ENCODE measurements at places on chromosomes 6 and 20. TPM values are rescaled to one million over a fixed set of nuclear protein-coding genes. Genes with fewer than 3 reads are reported as not detected.

DNA sequence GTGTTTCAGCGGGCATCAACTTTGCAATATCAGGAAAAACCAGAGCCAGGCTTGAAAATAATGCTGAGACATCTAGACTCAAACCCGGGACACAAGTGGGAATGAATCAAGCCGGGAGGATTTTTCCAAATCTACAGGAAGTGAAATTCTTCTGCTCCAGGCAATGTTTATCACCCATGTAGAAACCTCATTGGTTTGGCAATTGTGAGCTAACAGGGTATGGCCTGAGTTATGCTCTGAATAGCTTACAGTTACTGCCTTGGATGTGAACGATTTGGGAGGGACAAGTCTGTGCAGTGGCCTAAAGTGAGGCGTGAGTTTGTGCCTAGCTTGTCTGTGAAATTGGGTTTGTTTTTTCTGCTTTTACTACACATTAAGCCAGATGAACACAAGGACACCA, 87.4 kb downstream of the PCSK2 start:
- peaks cover 8% of the 10 kb centered on the region for H3K27me3 ChIP-seq
- H3K27ac ChIP-seq, result no peak overlapping the region
- DNase-seq, result no peak
- H3K36me3 ChIP-seq, result no peaks in the 10 kb centered on the region
- no peak overlapping the region for H3K4me3 ChIP-seq
- no peaks in the 10 kb centered on the region for H3K4me1 ChIP-seq

Gene RUNX2
- total RNA-seq, result 2.1 TPM

DNA sequence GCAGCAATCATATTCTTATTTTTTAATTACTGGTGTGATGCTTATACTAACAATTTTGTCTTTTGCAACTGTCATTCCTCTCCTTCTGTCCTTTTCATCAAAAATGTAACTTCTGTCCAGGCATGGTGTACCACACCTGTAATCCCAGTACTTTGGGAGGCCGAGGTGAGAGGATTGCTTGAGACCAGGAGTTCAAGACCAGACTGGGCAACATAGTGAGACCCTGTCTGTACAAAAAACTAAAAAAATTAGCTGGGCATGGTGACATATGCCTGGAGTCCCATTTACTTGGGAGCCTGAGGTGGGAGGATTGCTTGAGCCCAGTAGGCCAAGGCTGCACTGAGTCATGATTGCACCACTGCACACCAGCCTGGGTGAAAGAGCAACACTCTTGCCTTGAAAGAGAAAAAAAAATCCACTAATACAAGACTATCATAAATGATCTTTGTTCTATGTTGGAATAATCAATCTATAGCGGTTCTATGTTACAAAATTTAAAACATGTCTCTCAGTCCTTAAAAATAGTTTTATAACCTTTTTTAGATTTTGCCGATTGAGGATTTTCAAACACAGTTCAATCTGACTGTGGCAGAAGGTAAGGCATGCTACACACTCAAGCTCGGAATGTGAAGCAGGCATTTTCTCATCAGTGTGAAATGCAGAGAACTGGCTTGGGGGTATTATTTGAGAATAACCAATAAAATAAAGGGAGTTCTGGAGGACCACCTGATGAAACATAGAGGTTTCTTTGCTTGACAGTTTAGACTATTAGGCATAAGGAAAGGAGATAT, 70.4 kb downstream of the ENPP1 start:
- no peaks in the 10 kb centered on the region for H3K4me1 ChIP-seq
- H3K27me3 ChIP-seq, result no peaks in the 10 kb centered on the region
- DNase-seq, result no peak
- H3K4me3 ChIP-seq, result no peak overlapping the region

GRCh38 chr6:68868646-68869045, 233.6 kb downstream of the ADGRB3 start:
- no peak overlapping the region for H3K27ac ChIP-seq
- no peaks in the 10 kb centered on the region for H3K27me3 ChIP-seq
- no peaks in the 10 kb centered on the region for H3K4me1 ChIP-seq
- no peaks in the 10 kb centered on the region for H3K36me3 ChIP-seq
- no peak for DNase-seq
- H3K4me3 ChIP-seq, result no peak overlapping the region

- peaks cover 34% of the 10 kb centered on the region for H3K4me1 ChIP-seq
- no peaks in the 10 kb centered on the region for H3K27me3 ChIP-seq
- no peak for DNase-seq
- H3K4me3 ChIP-seq, result no peak overlapping the region
Observed at GRCh38 chr6:22249711-22250350, 47.0 kb downstream of the PRL start.

GRCh38 chr6:73969971-73970970, 274.3 kb downstream of the CD109 start:
- H3K27me3 ChIP-seq, result no peaks in the 10 kb centered on the region
- H3K27ac ChIP-seq, result no peak overlapping the region
- H3K4me3 ChIP-seq, result no peak overlapping the region
- peak; percentile 64 for DNase-seq

DNA sequence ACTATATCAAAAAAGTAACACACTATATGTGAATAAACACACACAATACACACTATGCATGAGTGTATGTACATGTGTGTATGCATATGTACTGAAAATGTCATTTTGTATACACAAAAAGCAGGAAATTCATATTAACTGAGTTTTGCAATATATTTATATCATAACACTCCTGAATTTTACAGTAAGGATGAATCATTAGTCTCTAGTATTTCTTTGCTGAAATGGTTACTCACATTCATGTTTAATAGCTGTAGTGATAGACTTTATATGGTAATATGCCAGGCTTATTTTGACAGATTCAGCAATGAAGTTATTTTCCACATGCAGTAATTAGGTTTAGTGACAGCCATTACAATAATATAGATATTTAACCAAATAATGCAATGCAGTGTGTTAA, 1216.2 kb upstream of the CITED2 start:
- no peak overlapping the region for H3K4me3 ChIP-seq
- no peaks in the 10 kb centered on the region for H3K27me3 ChIP-seq
- no peak overlapping the region for H3K27ac ChIP-seq
- H3K4me1 ChIP-seq, result no peaks in the 10 kb centered on the region
- H3K36me3 ChIP-seq, result no peaks in the 10 kb centered on the region

Gene RIOK1
- 15.5 TPM for total RNA-seq

Gene PSMB9
- 1.3 TPM for total RNA-seq

DNA sequence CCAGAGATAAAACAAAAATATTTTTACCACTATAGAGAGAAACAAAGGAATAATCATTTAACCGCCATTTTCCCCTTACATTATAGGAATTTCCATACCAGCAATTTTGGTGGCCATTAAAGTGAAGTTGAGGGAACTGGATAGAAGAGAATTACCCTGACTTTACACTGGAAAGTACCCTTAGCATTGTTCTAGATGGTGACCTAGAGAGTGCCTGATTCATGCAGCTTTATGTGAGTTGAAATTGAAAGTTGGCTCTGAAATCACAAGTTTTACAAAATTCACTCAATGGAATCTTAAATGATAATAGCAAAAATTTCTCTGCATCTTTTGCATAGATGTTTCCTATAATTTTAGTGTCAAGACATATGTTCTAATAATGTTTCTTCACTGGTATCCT, 55.7 kb upstream of the PREP start:
- H3K36me3 ChIP-seq, result no peaks in the 10 kb centered on the region
- DNase-seq, result no peak
- no peaks in the 10 kb centered on the region for H3K4me1 ChIP-seq
- H3K27me3 ChIP-seq, result no peaks in the 10 kb centered on the region

DNA sequence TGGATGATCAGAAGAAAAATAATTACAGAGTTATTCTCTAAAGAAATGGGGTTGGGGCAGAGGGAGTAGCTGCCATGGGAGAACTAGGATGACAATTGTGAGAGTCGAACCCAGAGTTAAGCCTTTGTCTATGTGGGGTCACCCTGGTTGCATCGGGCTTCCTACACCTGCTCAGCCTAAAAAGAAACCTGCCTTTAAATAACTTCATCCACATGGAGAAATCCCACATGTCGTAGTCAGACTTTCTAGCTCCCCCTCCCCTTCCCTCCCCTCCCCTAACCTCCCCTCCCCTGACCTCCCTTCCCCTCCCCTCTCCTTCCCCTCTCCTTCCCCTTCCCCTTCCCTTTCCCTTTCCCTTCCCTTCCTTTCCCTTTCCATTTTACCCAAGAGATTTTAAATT, 14.7 kb downstream of the VIP start:
- H3K4me1 ChIP-seq, result no peaks in the 10 kb centered on the region
- no peaks in the 10 kb centered on the region for H3K27me3 ChIP-seq
- H3K4me3 ChIP-seq, result no peak overlapping the region
- H3K36me3 ChIP-seq, result no peaks in the 10 kb centered on the region

Gene SERPINB6
- 77.7 TPM for total RNA-seq

- H3K27me3 ChIP-seq, result no peaks in the 10 kb centered on the region
- no peaks in the 10 kb centered on the region for H3K36me3 ChIP-seq
- no peak overlapping the region for H3K27ac ChIP-seq
- no peaks in the 10 kb centered on the region for H3K4me1 ChIP-seq
- no peak overlapping the region for H3K4me3 ChIP-seq
Observed at GRCh38 chr20:49104365-49104648, 58.2 kb downstream of the CSE1L start.

Gene BPIFB1
- 0.10 TPM for total RNA-seq

GRCh38 chr6:43945768-43946080, 175.7 kb downstream of the VEGFA start:
- no peaks in the 10 kb centered on the region for H3K36me3 ChIP-seq
- no peak overlapping the region for H3K27ac ChIP-seq
- no peak for DNase-seq
- peaks cover 11% of the 10 kb centered on the region for H3K4me1 ChIP-seq
- no peak overlapping the region for H3K4me3 ChIP-seq
